ENCODE measurements at places on chromosomes 3 and 15.

DNA sequence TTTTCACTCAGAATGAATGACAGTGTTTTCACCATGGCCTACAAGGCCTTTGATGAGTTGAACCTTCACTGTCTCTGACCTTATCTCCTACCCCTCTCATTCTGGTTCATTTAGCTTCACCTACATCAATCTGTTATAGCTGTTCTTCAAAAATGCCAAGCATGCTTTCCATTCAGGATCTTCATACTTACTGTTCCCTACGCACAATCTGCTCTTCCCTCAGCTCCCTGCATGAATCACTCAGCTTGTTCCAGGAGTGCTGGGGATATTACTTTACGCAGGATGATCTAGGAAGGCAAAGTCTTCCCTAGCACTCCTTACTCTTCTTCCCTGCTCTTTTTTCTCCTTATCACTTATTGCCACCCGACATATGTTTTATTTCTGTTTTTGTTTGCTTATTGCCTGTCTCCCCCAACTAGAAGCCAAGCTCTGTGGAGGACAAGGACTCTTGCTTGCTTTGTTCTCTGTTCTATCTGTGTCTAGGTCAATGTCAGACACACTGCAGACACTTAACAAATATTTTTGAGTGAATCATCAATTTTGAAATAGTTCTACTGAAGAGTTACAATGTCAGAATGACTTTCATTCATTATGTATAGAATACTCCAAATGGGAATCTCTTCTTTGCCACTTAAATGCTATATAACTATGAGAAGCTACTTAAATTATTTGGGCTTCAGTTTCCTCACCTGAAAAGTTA is 238.3 kb upstream of the FEZF2 start:
- no peak for DNase-seq

DNA sequence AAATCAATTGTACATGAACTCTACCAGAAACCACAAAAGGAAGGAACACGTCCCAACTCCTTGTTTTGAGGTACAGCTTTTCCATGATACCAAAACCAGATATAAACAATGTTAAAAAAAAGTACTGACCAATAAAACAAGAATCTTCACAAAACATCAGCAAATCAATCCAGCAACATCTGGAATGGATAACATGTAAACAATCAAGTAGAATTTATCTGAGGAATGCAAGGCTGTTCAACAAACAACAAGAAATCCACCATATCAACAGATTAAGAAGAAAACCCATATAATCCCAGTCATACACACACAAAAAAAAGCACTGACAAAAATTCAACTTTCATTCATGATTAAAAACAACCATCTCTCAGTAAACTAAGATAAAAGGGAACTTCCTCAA is 26.7 kb downstream of the TJP1 start:
- no peak for DNase-seq

GRCh38 chr3:151620071-151620470 is 113.7 kb upstream of the AADACL2 start:
- DNase-seq = no peak

GRCh38 chr15:39936681-39937080 is 2.8 kb downstream of the EIF2AK4 start:
- DNase-seq = no peak

- DNase-seq = no peak
Observed at GRCh38 chr15:46315434-46315833, 680.6 kb downstream of the SQOR start.

DNA sequence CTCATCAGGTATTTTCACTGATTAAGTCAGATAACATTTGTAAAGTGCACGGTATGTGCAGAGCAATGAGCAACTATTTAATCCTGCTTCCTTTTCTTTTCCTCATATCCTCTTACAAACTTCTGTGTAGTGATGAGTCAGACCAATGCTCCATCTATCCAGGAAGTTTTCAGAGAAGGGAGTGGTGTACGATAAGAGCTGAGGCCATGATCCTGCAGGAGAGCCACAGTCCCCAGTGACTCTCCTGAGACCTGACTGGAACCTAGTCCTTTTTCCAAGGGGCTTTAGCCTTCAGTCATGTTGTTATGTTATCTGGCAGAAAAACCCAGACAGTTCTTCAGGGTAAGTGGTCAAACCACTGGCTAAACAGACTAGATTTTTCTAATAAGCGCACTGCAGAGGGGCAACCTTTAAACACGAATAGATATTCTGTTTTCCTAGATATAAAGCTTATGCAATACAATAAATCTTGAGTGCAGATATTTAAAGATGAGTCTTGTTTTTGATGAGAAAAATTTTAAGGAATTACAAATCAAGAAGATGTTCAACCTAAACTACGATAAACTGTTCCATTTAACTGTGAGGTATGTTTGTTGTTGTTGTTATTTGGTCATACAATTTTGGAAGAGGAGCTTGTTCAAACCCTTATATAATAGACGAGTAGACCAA is 110.5 kb upstream of the RAP2B start:
- no peak for DNase-seq

- DNase-seq = no peak
Observed at GRCh38 chr3:157488144-157488543, 15.1 kb downstream of the VEPH1 start.

GRCh38 chr15:68816795-68817303 is 3.8 kb downstream of the ANP32A start:
- DNase-seq = no peak

GRCh38 chr3:172546628-172547214 is 23.5 kb upstream of the TNFSF10 start:
- no peak for DNase-seq

GRCh38 chr15:70036585-70037291 is 61.0 kb downstream of the TLE3 start:
- DNase-seq = no peak

DNA sequence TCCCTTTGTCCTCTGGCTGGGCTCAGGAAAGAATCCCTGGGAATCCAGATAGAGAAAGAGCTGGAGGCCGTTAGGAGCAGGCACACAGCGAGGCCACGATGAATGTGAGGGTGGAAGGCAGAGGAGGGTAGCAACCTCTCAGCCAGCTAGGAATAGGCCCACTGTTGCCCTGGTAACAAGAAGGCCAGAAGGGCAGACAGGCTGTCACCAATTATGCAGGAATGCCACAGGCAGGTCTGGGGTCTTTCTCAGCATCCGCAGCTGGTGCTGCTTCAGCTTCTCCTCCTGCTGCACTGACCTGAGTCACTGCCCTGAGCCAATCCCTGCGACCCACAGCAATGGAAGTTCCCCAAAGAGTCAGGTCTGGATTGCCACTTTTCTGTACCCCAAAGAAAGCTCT is 62.8 kb upstream of the C3orf80 start:
- no peak for DNase-seq

GRCh38 chr3:120344349-120344748 is 4.8 kb downstream of the LRRC58 start:
- DNase-seq = no peak

- DNase-seq = no peak
Observed at GRCh38 chr3:188829576-188829975, 342.2 kb upstream of the TPRG1 start.
